ENCODE measurements at places on chromosomes 12 and 14. TPM values are rescaled to one million over a fixed set of nuclear protein-coding genes. Genes with fewer than 3 reads are reported as not detected.

GXYLT1 gene
- polyA plus RNA-seq: 5.1 TPM

ZNF740 gene
- 5.0 TPM for polyA plus RNA-seq

STON2 gene
- 0.69 TPM for polyA plus RNA-seq

ZFHX2 gene
- 0.26 TPM for polyA plus RNA-seq

TTLL5 gene
- 10.4 TPM for polyA plus RNA-seq

ENDOU gene
- not detected for polyA plus RNA-seq

CLEC9A gene
- not detected for polyA plus RNA-seq

KERA gene
- not detected for polyA plus RNA-seq

KRT83 gene
- not detected for polyA plus RNA-seq

PROX2 gene
- polyA plus RNA-seq: not detected

RNFT2 gene
- 3.3 TPM for polyA plus RNA-seq

IL22 gene
- not detected for polyA plus RNA-seq

APOF gene
- not detected for polyA plus RNA-seq

CIROP gene
- not detected for polyA plus RNA-seq

CABP1 gene
- not detected for polyA plus RNA-seq

LPAR5 gene
- 63.6 TPM for polyA plus RNA-seq

PLCZ1 gene
- not detected for polyA plus RNA-seq

PMEL gene
- polyA plus RNA-seq: 1.1 TPM

ACTR6 gene
- 29.8 TPM for polyA plus RNA-seq

SLC6A15 gene
- not detected for polyA plus RNA-seq

MAP1LC3B2 gene
- polyA plus RNA-seq: 6.9 TPM

PHETA1 gene
- polyA plus RNA-seq: 2.6 TPM

IFNG-AS1 gene
- 21.1 TPM for polyA plus RNA-seq

RASSF9 gene
- polyA plus RNA-seq: not detected

PSMB11 gene
- polyA plus RNA-seq: not detected

ANKRD33 gene
- polyA plus RNA-seq: not detected

SLC10A1 gene
- polyA plus RNA-seq: not detected

MYH6 gene
- not detected for polyA plus RNA-seq

P2RX2 gene
- not detected for polyA plus RNA-seq

TSHR gene
- polyA plus RNA-seq: not detected

ADSS1 gene
- polyA plus RNA-seq: not detected

ERP27 gene
- polyA plus RNA-seq: 1.9 TPM

SNRPF gene
- 50.6 TPM for polyA plus RNA-seq

FBXO34 gene
- 23.7 TPM for polyA plus RNA-seq

ZC2HC1C gene
- polyA plus RNA-seq: 3.1 TPM

ATL1 gene
- polyA plus RNA-seq: 4.1 TPM

GPR65 gene
- 12.1 TPM for polyA plus RNA-seq

NTN4 gene
- not detected for polyA plus RNA-seq

OAS1 gene
- polyA plus RNA-seq: 115 TPM

STK38L gene
- 12.7 TPM for polyA plus RNA-seq

WIF1 gene
- not detected for polyA plus RNA-seq

TCL1B gene
- polyA plus RNA-seq: not detected

CTDSP2 gene
- 44.6 TPM for polyA plus RNA-seq

FBLN5 gene
- 4.2 TPM for polyA plus RNA-seq

ZNF385A gene
- polyA plus RNA-seq: 4.2 TPM

GYS2 gene
- not detected for polyA plus RNA-seq

HOXC4 gene
- polyA plus RNA-seq: 2.3 TPM

CLEC4D gene
- polyA plus RNA-seq: not detected

Measured in IgD-negative memory B cell (primary cell).